ENCODE measurements at places on chromosomes 4 and X.

- DNase-seq: no peak
Measured at GRCh38 chrX:16606142-16606720, 43.7 kb upstream of the S100G start.

DNA sequence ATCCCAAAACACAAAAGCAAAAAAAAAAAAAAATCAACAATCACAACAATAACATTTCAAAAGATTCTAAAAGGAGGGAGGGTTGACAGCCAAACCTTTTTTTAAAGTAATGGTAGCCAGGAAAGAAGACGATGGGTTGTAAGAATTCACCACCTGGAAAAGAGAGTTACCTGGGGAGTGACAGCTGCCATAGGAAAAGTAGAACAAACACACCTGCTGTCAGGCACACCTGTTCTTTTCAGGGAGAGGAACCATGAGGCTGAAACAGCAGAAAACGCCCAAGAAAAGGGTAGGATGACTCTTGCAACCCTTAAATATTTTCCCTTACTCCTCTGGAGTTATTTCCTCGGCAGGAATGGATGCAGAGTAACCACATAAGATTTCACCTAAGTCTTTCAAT is 388.4 kb upstream of the TEX13C start:
- no peak for DNase-seq

DNA sequence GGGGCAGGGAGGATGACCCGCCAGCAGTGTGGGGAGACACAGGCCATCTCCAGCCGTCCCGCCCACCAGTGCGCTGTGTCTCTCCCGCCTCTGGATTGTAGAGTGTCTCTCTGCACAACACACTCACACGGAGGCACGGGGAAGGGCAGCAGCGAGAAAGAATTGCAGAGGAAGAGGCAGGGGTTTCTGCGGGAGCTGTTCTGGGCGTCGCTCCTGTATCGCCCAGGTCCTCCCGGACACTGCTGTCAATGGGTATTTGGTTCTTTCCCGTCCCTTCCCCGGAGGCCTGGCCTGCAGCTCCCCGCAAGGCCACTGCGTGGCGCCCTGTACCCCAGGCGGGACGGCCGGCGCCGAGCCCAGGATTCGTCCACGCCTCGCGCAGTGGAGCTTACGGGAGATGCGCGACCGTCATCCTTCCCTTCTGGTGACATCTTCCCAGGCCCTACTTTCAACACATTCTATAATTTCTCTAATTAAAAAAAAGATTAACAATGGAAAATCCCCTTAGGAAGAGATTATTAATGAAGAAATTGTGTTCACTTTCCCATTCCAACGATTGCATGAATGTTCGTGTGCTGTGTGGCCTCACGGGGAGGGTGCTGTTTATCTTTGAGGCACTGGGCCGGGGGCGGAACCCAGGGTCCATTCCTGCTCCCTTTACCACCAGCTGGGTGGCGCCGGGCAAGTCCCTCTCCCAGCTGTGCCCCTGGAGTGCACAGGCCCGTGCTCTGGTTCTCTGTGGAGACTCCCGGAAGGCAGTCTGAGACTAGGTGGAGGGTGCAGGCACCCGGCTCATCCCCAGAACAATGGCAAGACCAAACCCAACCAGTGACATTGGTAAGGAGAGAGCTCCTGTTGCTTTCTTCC is 95.7 kb downstream of the CPZ start:
- DNase-seq: no peak

- no peak for DNase-seq
Measured at GRCh38 chr4:160831165-160831922, 1332.5 kb downstream of the FSTL5 start.

DNA sequence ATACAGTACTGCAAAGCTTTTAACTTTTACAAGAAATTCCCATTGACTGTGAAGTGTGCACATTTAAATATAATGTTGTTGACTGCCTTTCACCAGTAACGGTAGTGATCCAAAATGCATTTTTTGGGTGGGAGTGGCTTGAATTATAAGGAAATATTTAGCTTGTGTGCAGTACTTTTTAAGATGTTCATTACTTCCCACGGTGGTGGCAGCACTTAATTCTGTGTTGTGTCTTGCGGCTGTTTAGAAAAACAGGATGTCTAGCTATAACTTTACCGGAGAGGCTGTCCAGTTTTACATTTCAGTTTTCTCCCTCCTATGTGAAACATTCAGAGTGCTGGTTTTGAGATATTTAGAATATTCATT is 1.7 kb downstream of the TMEM131L start:
- DNase-seq: no peak

GRCh38 chr4:118289794-118290193 is 63.0 kb downstream of the PRSS12 start:
- DNase-seq: no peak

DNA sequence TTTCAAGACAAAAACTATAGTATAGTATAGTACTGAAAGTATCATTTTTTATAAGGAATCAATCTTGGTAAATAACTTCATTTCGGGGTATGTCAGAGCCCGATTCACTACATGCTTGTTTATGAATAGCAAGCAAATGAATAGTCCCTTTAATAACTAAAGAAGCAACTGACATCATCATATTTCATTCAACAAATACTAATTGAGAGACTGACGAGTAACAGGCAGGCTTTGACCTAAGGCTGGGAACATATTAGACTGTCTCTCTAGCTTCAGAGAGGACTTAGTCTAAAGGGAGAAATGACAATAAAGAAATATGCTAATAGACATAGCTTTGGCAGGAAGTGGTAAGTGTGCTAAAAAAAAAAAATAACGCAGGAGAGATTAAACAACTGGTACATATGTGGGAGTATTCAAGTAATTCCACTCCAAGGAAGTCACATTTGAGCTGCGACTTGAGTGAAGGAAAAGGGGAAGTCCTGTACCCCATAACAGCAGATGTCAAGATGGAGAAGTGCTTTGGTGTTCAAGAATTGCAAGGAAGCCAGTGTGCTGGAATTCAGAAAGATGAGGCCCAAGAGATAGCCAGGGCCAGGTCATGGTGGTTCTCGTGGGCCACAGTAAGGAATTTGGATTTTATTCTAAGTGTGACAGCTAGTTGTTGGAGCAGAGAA is 284.9 kb downstream of the FBXO8 start:
- no peak for DNase-seq

DNA sequence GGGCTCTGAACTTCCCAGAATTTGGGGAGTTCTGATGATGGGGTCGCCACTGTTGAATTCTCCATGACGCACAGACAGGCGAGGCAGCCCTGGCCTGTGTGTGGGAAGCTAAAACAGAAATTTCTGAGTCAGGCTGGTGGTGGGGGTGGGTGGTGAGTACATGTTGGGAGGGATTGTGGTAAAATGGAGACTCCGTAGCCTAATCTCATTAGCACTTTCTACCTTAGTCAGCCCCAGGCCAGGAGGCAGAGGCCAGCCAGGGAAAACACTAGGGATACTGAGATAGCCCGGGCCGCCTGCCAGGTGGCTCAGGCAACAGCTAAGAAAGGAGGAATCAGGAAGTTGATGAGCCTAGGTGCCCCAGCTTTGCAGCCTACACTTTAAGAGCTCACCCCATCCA is 39.3 kb upstream of the NHSL2 start:
- no peak for DNase-seq

GRCh38 chr4:55768291-55768690 is 51.3 kb upstream of the EXOC1L start:
- DNase-seq: no peak

- DNase-seq: peak; percentile 65
Measured at GRCh38 chr4:99205153-99205979, 13.7 kb downstream of the ADH6 start.

DNA sequence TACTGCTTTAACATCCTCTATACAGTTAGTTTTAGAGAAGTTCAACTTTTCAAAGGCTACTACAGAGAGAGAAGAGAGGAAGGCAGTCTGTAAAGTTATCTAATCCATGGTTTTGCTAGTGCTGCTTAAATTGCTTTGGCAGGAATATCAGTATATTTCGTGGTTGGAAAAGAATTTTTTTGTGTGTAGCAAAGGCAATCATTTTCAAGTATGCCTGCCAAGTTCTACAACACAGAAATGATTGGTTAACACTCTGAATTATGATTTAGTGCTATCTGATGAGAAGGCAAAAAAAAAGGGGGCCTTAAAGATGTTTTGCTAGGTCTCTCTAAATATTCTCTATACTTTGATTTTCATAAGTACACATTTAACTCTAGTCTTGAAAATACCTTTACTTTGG is 133.1 kb downstream of the JADE1 start:
- no peak for DNase-seq

- no peak for DNase-seq
Measured at GRCh38 chr4:48504352-48504751, 14.3 kb downstream of the ZAR1 start.

GRCh38 chrX:39445336-39445735 is 644.1 kb downstream of the MID1IP1 start:
- DNase-seq: no peak

GRCh38 chr4:27764526-27764837 is 903.8 kb downstream of the STIM2 start:
- no peak for DNase-seq

DNA sequence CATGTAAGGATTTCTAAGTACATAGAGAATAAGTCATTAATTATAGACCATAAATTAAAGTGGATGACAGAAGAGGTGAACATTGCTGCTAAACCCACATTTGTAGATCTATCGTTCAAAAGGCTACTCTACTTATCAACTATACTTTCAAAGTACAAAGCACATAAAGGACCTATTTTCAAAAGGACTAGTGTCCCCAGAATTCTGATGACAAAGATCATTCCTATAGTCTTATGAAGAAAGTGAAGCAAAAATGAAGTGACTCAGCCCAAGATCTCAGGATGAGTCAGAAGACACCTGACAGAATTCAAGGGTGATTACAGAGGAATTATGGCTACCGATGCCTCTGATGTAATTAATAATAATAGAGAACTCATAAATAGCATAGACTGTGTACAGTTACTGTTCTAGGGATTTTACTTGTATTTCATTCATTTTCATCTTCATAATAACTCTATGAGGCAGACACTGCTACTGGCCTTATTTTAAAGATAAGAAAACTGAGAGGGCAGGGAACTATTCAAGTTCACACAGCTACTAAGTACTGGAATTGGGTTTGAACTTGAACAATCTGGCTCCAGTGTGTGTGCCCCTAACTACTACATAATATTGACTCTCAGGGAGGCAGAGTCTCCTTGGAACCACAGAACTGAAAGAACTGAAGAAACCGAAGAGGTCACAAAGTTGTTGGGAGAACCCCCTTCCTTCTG is 17.1 kb downstream of the USP46 start:
- no peak for DNase-seq

DNA sequence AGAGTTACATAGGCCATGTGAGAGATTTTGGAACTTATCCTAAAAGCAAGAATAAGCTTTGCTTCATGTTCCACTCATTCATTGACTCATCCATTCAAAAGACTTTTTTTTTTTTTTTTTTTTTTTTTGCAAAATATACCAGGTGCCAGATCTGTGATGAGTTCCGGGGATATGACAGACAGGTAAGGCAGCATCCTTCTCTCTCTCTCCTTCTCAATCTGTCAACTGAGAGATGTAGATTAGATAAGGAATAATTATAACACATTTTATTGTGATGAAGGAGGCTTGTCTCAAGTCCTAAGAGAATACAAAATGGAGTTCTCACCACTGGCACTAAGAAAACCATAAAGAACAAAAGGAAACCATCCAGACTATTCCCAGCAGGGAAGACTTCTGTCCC is 190.2 kb upstream of the CPEB2 start:
- DNase-seq: no peak

- DNase-seq: no peak
Measured at GRCh38 chrX:148930206-148930729, 429.9 kb downstream of the AFF2 start.

DNA sequence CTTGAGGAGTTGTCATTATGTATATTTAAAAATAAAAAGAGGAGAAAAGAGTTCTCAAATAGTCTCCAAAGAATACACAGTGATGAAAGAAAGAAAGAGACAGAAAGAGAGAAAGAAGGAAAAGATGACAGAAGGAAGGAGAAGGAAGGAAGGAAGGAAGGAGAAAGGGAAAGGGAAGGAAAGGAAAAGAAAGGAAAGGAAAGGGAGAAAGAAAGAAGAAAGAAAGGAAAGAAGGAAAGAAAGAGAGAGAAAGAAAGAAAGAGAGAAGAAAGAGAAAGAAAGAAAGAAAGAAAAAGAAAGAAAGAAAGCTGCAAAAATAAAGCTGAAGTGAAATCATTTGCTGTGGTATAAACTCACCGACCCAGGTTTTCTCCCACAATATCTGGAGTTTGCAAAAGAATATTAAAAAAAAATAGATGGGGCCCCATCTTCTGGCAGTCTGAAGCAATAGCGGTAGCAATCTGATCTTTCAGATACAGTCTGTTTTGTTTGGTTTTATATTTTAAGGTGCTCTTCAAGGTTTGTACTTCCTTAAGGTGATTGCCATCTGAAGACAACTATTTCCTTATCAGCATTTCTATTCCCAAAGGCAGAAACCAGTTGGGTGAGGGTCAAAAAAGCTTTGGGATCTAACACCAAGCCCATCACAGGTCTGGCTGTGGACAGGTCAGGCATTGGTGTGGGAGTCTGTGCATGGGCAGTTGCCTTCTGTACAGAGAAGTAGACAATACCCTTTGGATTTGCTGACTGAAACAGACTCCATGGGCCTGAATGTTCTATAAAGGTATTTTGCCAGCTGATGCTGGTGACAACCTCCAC is 160.4 kb downstream of the CPEB2 start:
- DNase-seq: no peak

DNA sequence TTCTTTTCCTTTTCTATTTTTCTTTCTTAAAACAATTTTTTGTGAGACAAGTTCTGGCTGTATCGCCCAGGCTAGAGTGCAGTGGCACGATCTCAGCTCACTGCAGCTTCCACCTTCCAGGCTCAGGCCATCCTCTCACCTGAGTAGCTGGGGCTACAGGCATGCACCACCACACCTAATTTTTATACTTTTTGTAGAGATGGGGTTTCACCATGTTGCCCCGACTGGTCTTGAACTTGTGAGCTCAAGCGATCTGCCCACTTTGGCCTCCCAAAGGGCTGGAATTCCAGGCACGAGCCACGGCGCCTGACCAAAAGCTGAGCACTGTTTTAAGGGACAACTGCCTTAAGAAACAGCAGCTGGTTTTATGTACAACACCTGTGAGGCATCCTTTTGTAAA is 9.3 kb upstream of the NAT8L start:
- no peak for DNase-seq

DNA sequence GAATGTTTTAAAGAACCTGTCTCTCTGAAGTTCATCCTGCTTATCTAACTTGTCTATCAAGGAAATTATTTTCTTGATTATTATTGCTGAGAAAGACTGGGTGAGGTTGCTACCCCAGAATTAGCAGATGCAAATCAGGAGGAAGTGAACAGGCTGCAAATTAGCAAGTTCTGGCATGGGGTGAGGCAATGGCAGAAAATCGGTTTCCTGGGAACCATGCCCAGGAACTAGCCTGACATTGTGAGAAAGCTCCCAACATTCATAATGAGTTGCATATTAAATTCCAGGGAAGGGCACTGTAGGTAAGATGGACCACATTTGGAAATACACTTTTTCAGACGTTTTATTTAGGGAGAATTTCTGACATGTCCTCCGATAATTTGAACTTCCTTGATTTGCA is 11.6 kb downstream of the ARSF start:
- DNase-seq: no peak

Measured in right hindlimb (tissue), 1 donor.